Tibial nerve (tissue), 4 donors: ENCODE measurements at places on chromosomes 1 and 21.

DNA sequence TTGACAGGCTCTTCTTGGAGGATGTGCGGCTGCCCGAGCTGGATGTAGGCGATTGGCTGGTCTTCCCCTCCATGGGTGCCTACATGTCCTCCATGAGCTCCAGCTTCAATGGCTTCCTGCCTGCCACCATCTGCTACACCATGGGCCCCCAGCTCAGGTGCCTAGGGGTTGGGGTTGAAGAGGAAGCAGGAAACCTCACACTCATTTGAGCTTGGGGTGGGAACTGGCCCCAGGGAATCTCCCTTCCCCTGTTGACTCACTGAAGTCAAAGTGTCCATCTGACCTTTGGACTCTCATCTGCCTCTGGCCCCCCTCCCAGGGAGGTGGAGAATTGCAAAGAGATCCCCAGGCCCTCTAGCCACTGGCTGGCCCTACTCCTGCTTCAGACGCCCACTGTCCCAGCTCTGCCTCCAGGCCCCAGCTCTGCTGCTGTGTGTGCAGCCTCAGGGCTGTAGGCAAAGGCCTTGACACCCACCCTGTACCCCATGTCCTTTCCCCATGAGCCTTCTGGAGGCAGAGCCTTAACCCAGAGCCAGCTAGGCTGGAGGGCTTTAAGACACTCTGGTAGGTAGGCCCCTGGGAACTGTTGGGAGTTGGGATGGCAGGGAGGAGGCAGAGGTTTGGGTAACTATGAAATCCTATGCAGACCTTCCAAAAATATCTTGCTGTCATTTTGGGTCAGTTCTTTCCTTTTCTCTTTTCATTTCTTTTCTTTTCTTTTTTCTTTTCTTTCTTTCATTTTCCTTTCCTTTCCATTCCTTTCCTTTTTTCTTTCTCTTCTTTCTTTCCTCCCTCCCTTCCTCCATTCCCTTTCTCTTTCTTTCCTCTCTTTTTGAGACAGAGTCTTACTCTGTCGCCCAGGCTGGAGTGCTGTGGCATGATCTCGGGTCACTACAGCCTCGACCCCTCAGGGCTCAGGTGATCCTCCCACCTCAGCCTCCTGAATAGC lies 66.9 kb upstream of the TINAGL1 start:
- no peak for DNase-seq

DNA sequence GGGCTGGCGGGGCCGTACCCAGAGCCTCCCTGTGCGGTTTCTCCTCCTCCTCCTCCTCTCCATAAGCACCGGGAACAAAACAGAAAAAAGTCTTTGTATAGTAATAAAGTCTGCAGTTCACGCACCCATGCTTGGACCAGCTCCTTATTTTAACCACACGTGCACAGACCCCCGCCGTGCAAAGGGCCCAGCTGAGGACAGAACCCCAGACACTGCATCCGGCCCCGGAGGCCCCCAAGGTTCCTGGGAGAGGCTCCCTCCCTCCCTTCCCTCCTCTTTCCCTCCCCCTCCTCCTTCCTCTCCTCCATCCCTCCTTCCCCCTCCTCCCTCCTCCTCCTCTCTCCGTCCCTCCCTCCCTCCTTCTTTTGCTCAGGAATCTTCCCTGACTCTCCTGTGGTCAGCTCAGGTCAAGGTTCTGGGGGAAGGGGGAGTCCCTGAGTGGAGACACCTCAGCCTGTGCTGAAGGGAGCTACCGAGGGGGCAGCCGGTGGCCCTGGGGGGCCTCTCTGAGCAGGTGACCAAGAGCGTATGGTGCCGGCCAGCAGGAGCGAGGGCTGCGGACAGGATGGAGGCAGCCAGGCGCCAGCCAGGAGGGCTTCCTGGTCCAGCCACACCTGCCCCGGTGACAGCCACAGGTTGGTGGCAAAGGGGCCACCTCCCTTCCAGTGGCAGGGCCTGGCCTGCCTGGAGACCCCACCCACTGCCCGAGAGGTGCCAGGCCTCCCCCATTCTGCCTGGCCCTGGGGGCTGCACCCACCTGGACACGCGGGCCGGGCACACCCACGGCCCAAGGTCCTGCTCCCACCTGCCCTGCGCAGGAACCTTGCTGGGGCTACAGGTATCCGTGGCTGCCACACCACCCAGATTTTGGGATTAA lies 3.2 kb upstream of the TTLL10 start:
- DNase-seq = no peak

DNA sequence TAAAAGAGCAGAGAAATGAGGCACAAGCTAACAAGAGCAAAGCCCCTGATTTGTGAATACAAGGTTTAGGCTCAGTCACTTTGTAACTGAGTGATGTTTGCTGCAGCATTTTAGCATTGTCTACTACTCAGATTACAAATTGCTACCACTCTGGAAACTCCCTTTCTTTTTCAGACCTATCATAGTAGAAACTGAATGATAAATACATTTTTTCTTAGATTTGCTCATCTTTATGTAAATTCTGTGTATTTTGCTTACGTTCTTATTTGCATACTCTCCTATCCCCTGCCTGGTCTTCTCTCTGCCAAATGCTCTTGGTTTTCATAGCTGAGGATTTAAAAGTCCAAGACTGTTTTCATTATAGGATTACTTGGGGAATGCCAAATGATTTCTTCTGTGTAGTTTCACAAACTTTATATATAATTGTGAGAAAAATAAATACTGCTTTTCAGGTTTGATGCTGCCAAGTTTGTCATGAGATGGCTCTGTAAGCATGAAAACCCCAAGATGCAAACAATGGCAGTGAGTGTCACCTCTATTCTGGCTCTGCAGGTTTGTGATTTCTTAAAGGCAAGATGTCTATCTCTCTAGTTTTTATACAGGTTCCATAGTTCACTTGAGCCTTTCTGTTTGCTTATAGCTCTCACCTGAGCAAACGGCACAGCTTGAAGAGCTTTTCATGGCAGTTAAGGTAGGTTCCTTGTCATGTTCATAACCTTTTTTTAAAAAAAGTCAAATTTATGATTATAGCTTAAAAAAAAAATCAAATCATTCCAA lies 24.7 kb downstream of the ZYG11A start:
- no peak for DNase-seq

DNA sequence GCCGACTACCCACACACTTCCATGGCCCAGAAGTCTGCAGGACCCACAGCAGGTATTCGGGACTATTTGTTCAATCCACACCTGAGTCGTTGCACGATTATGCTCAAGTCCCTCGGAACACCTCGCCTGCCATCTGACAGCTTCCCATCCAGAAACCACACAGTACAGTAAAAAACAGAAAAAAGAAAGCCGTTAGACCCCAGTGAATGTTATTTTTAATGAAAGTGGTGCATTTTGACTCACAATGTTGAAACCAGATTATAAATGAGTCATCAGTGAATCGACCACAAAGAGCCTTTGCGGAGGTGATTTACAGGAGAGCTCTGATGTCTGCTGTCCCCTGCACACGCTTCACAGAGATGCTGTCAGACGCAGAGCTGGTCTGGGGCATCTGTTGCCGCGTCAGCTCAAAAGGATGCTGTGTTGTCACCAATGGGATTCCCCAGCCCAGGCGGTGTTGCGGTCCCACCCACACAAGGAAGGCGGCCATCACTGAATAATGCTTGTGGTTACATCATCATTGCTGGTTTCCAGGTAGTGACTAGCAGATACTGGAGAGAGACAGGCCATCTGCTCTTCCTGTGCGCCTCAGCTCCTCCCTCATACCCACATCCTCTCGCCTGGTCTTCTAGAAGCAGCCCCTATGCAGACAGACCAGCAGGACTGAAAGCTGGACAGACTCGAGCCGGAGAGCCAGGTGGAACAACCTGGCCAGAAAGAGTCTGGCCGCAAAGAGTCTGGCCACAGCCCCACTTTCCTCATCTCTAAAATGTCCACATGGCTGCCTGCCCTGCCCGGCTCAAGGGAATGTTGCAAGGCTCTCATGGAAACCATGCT lies 116.8 kb downstream of the TOMM20 start:
- DNase-seq = no peak

GRCh38 chr1:200172311-200172710 lies 144.8 kb downstream of the NR5A2 start:
- no peak for DNase-seq

DNA sequence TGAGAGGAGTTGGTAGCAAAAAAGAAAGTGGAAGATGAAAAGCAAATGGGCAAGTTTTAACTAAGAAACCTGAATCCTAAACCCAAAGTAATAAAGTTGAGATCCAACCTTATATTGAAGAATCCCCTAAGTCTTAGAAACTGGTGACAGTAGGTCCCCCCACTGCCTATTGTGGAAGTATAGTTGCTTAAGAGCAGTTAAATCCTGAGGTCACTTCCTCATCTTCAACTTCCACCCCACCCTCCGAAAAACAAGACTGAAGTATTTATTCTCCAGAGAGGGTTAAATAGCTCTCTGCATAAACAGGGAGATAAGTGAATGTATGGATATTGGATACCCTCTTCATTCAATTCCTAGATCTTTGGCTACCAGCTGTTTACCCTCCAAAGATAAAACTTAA lies 3.3 kb upstream of the DSTYK start:
- no peak for DNase-seq

DNA sequence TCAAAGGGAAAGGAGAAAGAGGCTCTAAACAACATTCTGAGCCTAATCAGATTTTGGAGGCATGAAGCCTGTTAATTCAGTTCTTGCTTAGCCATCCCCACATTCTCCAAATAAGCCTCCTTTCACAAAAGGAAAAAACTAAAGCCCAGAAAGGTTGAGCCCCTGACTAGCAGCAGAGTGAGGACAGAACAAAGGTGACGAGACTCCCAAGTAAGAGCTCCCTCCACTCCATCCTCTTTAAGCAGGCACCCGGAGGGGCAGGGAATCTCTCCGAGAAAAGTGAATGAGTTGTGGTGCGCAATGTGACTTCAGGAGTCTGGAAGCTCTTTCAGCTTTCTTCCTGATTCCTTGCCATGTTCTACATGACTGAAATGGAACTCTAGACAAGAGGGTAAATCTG lies 43.4 kb upstream of the MYBPHL start:
- DNase-seq = no peak

- no peak for DNase-seq
Measured at GRCh38 chr1:215476541-215476940, 90.6 kb upstream of the KCTD3 start.

DNA sequence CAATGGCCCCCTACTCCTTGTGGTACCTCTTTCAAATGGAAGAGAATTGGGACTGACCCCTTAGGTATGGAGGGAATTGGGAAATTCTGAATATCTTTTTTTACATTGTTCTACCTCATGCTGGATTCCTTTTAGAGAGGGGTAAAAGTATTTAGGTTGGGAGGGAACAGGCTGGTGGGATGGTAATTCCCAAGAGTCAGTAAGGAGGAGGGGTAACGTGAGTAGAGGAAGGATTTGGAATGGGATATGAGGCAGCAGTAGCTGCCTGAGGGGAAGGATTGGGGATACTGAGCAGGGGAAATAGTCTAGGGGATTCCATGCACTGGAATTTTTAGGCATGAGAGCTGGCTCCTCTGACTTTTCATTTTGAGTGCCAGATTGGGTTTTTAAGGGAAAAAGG lies 3.8 kb upstream of the AADACL3 start:
- no peak for DNase-seq

- DNase-seq = no peak
Measured at GRCh38 chr1:43822040-43822690, 111.4 kb upstream of the ARTN start.

- DNase-seq = peak; percentile 69
Measured at GRCh38 chr1:25616095-25616986, at the start of gene MAN1C1. MAN1C1 (plus strand) TSS chr1:25616791; CDS start chr1:25617798, 1,007 bp downstream.

GRCh38 chr1:235240960-235241359 lies 79.9 kb upstream of the RBM34 start:
- DNase-seq = no peak

GRCh38 chr1:163165119-163165518 lies 37.6 kb downstream of the RGS5 start:
- DNase-seq = no peak

GRCh38 chr1:109644670-109645069 lies 11.2 kb upstream of the GSTM4 start:
- DNase-seq = no peak

DNA sequence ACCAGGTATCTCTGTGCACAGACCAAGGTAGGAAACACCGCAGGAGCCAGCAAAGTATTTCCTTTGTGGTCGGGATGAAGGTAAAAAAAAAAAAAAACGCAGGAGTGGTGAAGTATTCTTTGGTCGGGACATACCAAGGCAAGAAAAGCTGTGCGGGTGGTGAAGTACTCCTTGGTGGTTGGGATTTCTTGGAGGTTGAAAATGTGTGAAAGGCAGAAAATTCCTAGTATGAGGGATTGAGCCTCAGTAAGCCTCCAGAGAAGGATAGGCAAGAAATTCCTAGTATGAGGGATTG lies 802.6 kb downstream of the PLA2G4A start:
- DNase-seq = no peak

DNA sequence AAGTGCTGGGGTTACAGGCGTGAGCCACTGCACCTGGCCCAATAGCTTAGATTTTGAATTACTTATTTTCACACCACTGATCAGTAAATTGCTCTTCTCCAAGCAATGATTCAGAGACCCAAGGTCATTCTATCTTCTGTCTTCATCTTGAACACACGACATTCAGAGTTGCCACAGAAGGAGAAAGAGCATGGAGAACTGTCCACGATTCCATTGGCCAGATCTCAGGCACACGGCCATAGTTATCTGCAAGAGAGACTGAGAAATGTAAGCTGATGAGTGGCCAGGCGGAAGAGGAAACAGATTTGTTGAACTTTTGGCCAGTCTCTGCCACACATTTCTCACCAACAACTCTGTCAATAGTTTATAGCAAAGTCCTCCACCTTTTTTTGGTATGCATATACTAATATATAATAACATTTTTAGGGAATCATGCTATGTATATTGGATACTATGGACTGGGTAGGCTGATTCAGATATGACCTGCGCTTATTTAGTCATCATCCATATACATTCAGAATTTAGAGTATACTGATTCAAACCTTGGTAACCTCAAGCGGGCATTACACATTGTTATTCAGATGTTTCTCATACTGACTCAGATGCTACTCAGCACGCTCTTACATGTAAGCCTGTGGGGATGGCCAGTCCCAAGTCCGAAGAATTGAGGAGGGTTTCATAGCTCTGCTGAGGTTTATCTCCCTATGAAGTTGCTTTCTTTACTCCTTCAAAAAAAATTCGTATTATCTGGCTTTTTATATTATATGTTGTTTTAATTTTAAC lies 25.5 kb upstream of the CAP1 start:
- DNase-seq = no peak

GRCh38 chr1:163799190-163799805 lies 477.5 kb downstream of the NUF2 start:
- DNase-seq = no peak

GRCh38 chr1:53945183-53945432 lies 391 bp downstream of the IFT25 start:
- no peak for DNase-seq

- no peak for DNase-seq
Measured at GRCh38 chr1:47565676-47566075, 127.8 kb downstream of the FOXD2 start.

GRCh38 chr1:119781434-119782210 lies 12.9 kb upstream of the HMGCS2 start:
- no peak for DNase-seq
